ENCODE measurements at places on chromosomes 12 and 14.

- no peak for DNase-seq
Observed at GRCh38 chr12:127143020-127143419, 1124.0 kb upstream of the TMEM132C start.

DNA sequence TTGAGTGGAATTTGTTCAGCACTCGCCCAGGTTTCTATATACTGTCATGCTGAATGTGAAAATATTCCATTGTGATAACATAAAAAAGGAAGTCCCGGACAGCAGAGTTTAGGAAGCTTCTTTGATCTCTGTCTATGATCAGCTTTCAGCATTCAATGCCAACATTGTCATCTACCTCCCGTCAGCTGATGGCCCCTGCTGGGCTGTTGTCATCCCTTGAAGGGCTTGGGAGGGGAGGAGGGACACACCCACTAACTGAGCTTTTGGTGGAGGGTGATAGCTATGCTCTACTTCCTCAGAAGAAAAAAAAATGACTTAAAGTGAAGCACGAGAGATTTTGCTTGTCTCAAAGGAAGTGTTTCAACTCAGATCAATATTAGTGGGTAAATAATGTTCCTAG is 4.7 kb upstream of the KRT77 start:
- DNase-seq = no peak

- no peak for DNase-seq
Observed at GRCh38 chr14:64193821-64194220, 100.3 kb downstream of the ESR2 start.

- DNase-seq = no peak
Observed at GRCh38 chr12:123238961-123239360, 5.7 kb downstream of the MTRFR start.

- no peak for DNase-seq
Observed at GRCh38 chr12:38161123-38162000, 155.2 kb upstream of the ALG10B start.

GRCh38 chr14:61108496-61109141 is 127.6 kb downstream of the SLC38A6 start:
- DNase-seq = no peak

Data from activated CD8-positive, alpha-beta memory T cell treated with anti-CD3 and anti-CD28 coated beads for 1 hour (primary cell).